ENCODE measurements at places on chromosomes 7 and 10.

DNA sequence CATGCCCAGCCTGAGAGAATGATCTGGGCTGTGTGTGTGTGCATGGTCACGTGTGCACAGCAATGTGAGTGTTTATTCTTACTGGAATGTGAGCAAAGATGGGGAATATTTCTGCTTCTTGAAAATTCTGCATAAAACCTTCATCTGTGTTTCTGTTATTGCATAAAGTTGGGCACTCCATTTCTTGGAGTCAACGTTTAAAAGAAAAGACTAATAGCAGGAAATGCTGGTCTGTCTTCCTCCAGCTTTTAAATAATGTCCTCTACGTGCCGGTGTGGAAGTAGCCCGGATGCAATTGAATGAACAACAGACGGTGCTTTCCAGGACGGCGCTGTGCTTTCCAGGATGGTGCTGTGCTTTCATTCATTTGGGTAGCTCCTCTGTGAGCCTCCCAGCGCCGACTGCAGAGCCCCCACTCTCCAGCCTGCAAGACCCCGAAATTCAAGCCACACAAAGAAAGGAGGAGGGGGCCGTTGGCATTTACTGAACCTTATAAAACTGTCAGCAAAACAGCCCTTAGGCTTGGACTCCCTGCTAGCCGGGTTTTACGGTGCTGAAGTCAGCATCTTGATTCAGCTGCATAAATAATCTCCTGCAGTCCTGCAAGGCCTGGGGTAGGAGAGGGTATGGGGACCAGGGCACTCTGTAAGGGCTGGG is 158.2 kb upstream of the PRKCQ start:
- DNase-seq: no peak

DNA sequence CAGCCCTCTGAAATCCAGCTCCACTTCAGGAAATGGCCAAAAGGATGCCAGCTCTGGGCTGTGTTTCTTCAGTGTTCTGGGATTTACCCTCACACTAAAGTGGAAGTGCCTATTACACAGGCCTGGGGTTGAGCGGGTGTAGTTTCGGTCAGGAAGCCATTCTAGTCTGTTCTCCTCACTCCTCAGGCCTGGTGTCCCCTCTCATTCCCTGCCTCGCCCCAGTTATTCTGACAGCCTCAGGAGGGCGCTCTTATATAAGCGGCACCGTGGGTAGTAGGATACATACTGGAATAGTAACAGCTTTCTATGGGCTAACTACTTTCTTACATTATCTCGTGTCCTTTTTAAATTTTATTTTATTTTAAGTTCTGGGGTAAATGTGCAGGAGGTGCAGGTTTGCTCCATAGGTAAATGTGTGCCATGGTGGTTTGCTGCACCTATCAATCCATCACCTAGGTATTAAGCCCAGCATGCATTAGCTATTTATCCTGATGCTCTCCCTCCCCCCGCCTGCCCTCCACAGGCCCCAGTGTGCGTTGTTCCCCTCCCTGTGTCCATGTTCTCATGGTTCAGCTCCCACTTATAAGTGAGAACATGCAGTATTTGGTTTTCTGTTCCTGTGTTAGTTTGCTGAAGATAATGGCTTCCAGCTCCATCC is 12.2 kb upstream of the LGI1 start:
- DNase-seq: peak; percentile 18

GRCh38 chr7:11170863-11171568 is 197.3 kb downstream of the PHF14 start:
- no peak for DNase-seq

DNA sequence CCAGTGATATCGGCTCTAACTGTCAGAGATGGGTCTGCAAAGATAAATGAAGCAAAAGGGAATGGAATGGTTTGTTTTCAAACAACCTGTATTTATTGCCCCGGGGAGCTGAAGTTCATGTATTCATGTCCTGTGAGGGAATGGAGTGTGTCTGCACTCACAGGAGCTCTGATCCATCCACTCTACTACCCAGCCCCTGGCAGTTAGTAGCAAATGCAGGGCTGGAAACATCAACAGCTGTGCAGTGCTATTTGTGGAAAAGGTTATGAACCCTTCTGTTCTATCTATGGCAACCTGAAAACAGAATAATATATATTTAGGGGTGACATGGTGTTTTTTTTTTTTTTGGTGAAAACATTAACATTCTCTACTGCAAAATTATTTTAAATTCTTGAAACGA is 9.8 kb downstream of the AGR2 start:
- no peak for DNase-seq

DNA sequence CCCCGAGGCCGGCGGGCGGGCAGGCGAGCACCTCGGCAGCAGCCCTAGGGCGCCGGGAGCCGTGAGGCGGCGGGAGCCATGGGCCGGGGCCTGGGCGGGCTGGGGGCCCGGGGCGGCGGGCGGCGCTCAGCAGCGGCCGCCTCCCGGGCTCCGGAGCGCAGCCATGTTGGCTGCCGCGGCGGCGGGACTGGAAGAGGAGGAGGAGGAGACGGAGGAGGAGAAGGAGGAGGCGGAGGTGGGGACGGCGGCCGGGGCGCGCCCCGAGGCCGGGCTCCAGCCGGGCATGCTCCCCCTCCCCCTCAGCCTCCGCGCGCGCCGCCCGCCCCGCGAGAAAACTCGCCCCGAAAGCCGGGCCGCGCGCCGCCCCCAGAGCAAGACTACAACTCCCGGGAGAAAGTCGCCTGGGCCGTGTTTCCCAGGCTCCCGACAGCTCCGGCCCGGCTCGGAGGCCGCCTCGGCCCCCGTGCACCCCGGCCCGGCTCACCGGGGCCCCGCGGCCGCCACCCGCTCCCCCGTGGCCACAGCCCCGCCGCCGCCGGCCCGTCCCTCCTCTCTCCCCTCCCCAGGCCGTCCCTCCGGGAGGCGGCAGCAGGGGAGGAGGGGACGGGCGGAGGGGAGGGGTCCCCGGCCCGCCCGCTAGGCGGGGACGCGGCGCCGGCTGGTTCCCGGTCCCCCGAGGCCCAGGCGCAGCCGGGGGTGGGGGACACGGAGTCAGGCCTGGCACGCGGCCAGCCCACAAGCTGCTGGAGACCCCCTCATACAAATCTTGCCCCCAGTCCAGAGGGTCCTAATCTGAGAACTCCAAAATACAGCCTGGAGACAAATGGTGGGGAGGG is at the start of gene DLG5:
TSS of gene DLG5 (minus strand) at position 190 of the 836 bp plus-strand sequence. CDS start 235 bp downstream, outside the sequence.
- no peak for DNase-seq

DNA sequence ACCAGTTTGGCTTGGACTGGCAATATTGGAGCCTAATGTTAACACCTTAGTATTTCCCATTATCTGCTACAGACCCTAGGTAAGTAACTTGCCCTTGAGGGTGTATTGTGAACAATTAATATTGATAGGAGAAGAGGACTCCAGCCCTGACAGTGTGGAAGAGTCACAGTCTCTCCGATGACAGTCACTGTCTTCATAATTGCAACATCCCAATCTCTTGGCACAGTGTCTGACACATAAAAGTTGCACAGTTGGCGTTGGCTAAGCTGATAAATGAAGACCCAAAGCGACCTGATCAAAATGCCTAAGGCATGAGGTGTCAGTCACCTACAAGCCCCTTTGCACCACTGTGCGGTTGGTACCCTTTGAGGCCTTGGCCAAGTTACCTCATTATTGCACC is 154.7 kb upstream of the AOAH start:
- DNase-seq: no peak

- DNase-seq: no peak
Measured at GRCh38 chr7:144628176-144628575, 207.7 kb downstream of the TPK1 start.

DNA sequence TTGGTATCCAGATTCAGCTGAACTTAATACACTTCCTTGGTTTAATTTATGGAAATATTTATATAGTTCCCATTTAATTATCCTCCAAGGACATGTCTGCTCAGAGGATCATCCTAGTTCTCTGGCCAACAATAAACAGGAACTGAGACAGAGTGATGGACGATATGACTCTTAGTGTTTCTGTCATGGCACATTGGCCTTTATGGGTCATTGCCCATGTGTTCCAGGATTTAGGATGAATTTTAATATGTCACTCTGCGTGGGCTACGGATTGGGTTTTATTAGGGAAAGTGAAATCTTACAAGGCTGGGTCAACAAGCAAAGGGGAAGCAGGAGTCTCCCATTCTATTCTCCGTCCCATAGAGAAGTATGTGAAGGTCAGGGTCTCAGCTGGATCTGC is 18.8 kb upstream of the TNPO3 start:
- no peak for DNase-seq

DNA sequence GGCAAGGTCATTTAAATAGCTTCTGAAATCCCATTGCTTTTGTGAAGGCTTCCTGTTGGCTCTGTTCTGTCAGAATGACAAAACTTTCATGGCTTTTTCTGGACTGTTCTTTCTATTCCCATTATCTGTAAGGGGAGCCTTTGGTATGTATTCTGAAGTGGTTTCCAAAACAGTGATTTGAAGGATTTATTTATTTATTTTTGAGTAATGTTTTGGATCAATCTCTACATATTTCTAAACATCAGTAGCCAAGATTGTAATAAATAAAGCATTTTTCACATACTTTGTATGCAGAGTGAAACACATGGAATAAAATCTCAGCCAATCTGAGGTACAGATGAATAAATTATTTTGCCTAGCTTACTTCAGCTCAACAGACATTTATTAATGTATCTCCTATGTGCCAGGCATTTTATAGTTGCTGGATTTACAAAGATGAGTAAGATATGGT is 121.1 kb downstream of the BBS9 start:
- DNase-seq: no peak

GRCh38 chr7:131100357-131101054 is 227.2 kb upstream of the MKLN1 start:
- no peak for DNase-seq

Data from NCI-H1930 (cell line).